Glutamatergic neuron (in vitro differentiated cells): ENCODE measurements at places on chromosomes 11 and 22.

GRCh38 chr11:8233691-8234424, 29.8 kb downstream of the LMO1 start:
- DNase-seq = peak; percentile 21

DNA sequence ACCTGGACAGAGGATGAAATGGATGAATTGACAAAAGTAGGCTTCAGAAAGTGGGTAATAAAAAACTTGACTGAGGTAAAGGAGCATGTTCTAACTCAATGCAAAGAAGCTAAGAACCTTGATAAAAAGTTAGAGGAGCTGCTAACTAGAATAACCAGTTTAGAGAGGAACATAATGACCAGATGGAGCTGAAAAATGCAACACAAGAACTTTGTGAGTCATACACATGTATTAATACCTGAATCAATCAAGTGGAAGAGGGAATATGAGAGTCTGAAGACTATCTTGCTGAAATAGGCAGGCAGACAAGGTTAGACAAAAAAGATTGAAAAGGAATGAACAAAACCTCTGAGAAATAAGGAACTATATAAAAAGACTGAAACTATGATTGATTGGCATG, 47.9 kb upstream of the SLC22A9 start:
- DNase-seq = no peak

DNA sequence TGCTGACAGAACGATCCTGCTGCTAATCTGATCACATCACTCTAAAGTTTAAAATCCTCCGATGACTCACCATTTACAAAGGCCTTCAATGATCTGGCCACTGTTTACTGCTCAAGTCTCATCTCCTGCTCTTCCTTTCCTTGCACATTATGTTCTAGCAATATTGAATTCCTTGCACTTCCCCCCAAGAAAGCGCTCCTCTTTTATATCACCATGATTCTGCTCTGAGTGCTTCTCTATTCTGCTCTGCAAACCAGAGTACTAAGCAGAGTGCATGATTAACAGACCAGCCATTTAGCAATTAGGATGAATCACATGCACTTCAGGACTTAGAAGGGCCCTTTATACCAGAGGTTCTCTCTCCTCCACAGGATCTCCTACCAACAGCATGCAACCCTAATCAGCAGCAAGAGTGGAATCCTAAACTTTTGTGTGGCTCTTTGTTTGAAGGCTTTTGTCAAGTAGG, 1122.8 kb upstream of the CCDC90B start:
- DNase-seq = no peak

DNA sequence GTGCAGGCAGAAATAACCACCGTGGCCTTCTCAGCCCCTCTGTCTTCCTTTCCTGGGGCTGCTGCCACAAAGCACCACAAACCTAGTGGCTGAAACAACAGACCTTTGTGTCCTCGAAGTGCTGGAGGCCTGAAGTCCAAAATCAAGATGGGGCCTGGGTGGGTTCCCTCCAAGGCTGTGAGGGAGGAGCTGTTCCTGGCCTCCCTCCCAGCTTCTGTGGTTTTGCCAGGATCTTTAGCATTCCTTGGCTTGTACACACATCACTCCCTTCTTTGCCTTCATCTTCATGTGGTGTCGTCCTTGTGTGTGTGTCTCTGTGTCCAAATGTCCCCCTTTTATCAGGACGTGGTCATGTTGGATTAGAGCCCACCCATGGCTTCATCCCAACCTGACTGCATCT, 29.0 kb upstream of the PARVG start:
- no peak for DNase-seq

- DNase-seq = peak; percentile 77
Measured at GRCh38 chr11:24496736-24497725, at the start of gene LUZP2. TSS of gene LUZP2 (plus strand) at chr11:24497053.

DNA sequence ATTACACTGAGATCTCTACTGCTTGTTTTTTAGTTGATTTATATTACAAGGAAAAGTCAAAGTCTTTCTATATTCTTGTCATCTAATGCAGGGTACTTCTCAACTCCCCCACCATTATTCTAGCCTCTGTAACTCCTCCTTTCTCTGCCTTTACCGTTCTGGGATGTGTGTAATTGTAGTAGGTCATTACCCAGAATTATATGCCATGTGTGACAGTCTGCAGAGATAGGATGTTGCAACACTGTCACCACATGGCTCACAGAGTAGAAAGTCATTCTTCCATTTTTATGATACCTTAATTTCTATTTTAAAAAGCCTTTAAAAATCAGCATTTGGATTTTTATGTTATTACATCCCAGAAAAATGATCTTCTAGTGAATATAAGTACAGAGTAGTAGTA, 32.7 kb downstream of the ZNF143 start:
- DNase-seq = no peak

- no peak for DNase-seq
Measured at GRCh38 chr22:45090497-45090910, 73.2 kb upstream of the NUP50 start.

- DNase-seq = no peak
Measured at GRCh38 chr11:115803073-115803740, 299.0 kb upstream of the CADM1 start.

DNA sequence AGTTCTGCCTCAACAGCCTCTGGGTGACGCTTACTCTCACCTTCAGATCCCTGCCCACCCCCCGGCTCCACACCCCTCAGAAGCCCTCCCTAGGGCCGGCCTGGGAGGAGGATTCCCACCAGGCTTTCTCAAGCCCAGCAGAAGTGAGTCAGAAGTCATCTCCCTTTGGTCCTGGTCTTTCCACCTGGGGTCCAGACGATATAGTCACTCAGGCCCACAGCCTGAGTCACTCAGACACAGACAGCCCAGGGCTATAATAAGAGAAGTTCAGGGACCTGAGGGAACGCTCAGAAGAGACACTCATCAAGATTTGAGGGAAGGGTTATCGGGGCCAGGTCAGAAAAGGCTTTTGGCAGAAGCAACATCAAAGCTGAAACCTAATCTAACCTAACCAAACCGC, 127.1 kb downstream of the SPATA19 start:
- DNase-seq = no peak

DNA sequence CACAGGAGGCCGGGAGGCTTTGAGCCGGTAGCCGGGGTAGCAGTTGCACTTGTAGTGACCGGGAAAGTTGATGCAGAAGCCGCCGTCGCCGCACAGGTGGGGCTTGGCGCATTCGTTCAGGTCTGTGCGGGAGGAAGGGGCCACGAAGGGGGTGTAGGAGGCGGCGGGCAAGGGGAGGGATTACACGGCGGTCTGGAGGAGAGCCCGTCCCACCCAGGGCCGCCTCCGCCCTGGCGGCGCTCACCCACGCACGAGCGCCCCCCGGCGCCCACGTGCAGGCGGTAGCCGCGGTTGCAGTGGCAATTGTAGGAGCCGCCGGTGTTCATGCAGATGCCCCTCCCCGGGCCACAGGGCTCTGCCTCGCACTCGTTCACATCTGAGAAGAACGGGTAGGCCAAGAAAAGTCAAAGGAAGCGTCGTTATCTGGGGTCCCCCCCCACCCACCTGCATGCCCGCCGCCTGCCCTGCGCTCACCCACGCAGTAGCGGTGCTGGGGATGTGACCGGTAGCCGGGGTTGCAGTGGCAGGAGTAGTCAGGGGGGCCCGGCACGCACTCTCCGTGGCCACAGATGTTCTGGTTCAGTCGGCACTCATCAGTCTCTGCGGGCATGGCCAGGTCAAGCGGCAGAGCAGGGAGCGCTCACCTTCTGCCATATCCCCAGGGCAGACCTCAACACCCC, 10.6 kb downstream of the LTBP3 start:
- no peak for DNase-seq
